RPMI7951 (cell line): ENCODE measurements at places on chromosomes 2 and 18. TPM values are rescaled to one million over a fixed set of nuclear protein-coding genes. Genes with fewer than 3 reads are reported as not detected.
A peak's percentile ranks its signal among the peaks of the same experiment; 100 is the strongest.

DNA sequence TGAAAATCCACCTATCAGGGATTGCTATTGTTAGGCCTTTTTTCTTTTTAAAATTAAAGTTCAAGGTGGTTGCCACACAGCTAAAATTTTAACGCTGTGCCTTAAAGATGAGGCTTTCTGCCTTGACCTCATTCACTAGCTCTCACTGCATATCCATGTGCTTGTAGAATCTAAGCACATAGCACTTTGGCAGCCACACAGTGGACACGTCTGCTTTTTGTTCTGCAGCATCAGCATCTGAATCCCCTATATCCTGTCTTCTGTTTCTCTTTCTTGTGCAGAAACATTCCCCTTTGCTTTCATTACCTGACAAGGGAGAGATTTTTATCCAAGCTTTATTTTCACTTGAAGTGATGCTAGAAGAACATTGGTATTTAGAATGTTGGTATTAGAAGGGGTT lies 38.1 kb downstream of the RALB start:
- DNase-seq, result no peak

TBC1D8 gene
- 8.0 and 14.5 TPM in 2 replicates for total RNA-seq

DNA sequence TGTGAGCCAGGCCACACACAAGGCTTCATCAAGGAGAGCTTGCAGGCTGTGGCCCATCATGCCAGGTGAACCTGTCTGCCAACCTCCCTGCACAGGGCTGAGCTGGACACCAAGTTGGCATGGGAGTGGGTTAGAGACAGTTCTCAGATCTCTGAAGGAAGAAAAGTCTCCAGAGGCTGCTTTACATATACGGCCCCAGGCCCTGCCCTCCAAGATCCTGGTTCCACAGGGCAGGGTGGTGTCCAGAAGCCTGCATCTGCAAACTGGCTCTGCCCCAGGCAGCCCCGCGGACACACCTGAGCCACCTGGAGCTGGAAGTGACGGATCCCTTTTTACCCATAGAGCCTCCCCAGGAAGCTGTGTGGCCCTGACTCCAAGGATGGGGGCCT lies 24.2 kb upstream of the HES6 start:
- no peak for DNase-seq

TMEM37 gene
- total RNA-seq, result not detected in 2 replicates

CARF gene
- 5.1 and 6.7 TPM in 2 replicates for total RNA-seq

GRCh38 chr18:78776151-78776550 lies 203.5 kb upstream of the SALL3 start:
- DNase-seq, result no peak

CD8B gene
- total RNA-seq, result not detected in 2 replicates

- no peak for DNase-seq
These were observed 107.7 kb upstream of the RAB27B start for GRCh38 chr18:54720620-54721019.

GRCh38 chr18:79507546-79508480 lies 112.1 kb downstream of the NFATC1 start:
- no peak for DNase-seq

- no peak for DNase-seq
These were observed 200.7 kb upstream of the SMAD7 start for GRCh38 chr18:49151482-49151881.

GRCh38 chr2:127392133-127392827 lies 4.5 kb upstream of the MAP3K2 start:
- DNase-seq, result peak; percentile 47

DNA sequence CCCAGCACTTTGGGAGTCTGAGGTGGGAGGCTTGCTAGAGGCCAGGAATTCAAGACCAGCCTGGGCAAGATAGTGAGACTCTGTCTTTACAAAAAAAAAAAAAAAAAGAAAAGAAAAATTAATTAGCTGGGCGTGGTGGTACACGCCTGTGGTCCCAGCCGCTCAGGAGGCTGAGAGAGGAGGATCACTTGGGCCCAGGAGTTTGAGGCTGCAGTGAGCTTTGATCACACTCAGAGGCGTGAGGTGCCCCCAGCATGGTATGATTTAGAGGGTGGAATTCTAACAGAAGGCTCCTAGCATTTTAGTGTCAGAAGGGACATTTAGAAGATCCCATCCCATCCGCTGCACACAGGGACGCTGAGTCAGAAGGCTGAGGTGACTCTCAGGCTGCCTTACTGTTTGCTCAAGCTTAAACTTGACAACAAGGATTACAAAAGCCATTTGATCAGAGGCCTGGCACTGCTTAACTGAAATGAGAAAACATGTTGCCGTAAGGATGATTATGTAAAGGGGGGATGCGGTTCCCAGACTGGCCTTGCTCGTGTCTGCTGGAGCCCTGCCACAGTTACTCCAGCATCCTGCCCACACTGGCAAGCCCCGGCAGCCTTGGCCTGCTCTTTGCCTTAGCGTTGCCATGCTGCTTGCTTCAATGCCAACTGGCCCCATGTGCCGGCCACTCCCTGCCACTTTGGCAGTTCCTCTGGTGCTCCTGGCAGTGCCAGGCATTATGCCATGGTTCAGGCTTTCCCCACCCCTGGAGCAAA lies 45.6 kb upstream of the SLC1A4 start:
- DNase-seq, result peak; percentile 40

DNA sequence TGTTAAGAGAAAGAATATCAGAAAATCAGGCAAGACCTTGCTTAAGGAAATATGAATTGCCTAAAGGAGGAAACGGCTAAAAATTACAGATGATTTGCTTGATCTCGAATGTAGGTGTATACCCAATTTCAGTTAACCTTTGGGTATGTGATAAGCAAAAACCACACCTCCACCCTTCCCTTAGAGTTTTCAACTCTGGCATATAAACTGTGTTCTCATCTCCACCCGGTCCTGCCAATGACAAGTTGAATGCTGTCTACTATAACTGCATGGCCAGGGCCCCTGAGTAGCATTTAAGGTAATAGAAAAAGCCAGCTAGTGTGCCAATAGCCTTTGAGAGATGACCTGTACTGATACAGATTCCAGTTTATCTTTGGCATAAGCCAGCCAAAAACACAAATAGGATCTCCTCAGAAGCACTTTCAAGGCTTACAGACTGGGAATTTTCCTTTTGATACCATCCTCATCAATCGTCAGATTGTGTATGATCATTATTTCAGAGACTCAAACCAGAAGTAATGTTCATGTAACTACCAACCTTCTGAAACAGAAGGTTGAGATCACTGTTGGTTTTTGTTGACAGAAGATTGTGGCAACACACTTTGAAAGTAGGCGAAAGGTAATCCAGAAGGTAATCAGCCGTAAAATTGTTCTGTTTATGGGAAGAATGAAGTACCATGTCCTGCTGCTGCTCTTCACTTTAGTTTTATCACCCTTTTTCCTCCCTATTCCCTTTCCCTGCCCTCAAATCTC lies 163.1 kb downstream of the GFPT1 start:
- no peak for DNase-seq

DNA sequence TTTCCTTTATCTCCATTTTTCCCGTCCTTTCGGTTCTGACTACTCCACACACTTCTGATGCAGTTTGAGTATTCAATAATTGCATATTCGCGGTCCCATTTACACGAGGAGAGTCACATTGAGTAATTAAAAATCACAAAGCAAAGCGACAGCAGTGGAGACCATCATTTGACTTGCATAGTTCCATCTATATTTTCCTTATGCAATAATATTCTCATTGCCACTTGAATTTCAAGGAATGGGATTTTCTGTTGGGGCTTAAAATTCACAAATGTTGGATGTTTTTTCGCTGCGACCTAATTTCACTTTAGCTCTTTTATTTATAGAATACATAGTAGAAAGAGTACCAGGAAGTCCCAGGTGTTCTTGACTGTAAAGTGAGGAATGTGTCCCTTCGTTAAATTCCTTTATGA lies 186.8 kb downstream of the ZEB2 start:
- DNase-seq, result no peak

GRCh38 chr18:54260396-54261072 lies 8.8 kb upstream of the POLI start:
- DNase-seq, result no peak

VIT gene
- 0.88 and 2.9 TPM in 2 replicates for total RNA-seq

DNA sequence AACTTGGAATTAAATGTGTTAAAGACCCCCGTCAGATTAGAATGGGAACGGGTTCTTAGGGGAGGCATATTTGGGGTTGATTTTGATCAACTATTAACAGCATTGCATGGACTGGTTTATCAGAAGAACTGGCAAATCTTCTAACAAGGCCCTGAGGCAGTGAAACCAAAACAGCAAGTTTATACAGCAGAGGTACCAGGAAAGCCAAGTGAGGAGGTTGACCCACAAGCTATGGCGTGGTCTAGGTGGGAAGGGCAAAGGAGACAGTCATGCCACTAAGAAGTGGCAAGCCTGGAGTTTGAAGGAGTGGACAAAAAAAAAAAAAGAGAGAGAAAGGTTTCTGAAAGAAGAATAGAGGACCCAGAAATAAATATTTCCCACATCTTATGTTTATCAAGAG lies 187.0 kb downstream of the MREG start:
- peak; percentile 51 for DNase-seq

GRCh38 chr2:46308629-46309028 lies 11.4 kb downstream of the EPAS1 start:
- DNase-seq, result no peak

- DNase-seq, result no peak
These were observed 141.2 kb upstream of the RGPD4 start for GRCh38 chr2:107685421-107685986.

DNA sequence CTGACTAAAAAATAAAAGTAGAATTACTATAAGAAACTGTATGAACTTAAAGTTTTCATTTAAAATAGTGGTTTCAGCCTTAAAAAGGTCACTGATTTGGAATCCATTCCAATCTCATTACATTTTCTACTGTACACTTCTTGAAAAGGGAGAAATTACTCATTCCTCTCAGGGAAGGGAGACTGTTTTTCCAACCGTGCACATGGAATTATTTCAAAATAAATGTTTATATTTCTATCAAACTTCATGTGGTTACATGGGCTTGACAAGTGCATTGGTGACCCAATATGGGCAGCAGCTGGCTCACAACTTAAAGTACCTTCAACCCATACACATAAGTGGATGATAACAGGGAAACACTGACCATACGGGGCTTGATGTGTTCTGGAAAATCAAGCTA lies 324.5 kb upstream of the THUMPD2 start:
- DNase-seq, result peak; percentile 57

- peak; percentile 77 for DNase-seq
These were observed 363.7 kb upstream of the CHAC2 start for GRCh38 chr2:53403792-53404413.
